ENCODE measurements at places on chromosomes 7 and 10.
A peak's percentile ranks its signal among the peaks of the same experiment; 100 is the strongest.

DNA sequence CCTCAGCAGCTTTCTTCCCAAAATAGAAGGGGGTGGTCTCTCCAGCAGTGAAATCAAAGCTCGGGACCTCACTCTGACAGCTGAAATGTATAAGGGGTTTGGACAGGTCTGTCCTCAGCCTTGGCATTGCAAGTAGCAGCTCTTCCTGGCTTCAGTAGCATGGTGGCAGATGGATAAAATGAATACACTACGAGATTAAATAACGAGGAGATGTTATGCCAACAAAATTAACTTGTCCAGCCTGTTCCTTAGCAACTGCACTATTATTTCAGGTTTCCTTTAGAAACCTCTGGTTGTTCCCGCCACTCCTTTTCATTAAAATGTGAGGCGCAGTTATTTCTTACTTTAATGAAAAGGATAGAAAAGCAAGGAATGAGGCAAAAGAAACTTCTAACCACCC lies 24.9 kb downstream of the PRLHR start:
- peak; percentile 36 for DNase-seq

DNA sequence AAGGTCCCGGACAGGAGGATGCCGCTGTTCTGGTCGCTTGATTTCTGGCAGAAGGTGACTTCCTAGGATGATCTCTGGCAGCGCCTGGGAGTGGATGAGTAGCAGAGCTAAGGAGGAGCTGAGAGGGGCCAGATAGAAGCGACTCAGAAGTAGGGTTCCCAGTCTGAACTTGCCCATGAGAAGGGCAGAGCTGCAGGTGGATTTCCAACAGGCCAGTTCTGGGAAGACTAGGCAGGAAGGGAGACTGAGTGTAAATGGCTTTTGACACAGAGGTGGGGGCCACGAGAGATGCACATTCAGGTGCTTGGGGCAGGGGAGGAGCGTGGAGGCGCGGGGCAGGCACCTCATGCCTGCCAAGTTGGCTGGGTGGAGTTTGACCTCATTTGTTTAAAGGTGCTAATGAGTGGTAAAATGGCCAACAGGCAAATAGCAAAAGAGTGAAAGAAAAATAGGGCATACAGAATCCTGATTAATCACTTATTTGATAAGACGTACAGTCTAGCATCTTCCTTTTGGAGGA lies 58.8 kb downstream of the SHH start:
- DNase-seq = no peak

- no peak for DNase-seq
Observed at GRCh38 chr7:117582219-117582704, 102.4 kb downstream of the CFTR start.

DNA sequence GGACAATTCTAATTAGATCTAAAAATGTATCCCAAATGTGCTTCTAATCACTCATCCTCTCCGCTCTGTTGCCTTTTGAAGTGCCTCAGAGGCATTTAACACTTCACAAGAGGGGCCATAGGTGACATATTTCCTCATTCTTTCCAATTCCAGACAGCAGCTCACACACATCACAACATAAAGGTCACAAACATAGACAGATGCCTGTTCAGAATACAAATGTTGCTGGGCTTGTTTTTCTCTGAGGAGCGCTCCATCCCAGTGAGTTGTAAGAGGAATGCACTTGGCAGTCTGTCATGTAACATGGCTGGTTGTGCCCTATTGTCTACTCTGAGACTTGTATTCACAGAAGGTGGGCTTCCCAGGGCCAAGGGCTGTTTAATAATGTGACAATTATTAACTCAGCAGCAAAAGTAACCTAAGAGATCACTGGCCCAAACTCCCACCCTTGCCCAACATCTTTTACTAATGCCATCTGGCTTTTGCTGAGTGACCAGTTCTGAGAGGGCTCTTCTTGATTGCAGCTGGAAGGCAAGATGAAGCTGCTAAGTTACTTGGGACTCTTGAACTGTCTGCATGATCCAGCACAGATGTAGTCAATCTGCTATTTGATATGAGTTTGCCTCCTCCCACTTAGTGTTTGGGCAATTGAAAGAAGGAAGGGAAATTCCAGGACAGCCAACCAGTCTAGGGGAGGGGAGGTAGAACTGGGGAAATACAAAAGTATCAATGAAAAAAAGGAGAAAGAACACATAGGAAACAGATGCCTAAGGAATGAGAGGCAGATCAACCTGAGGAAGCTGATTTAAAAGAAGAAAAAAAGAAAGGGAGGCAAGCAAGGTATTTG lies 13.6 kb downstream of the PON2 start:
- peak; percentile 19 for DNase-seq

DNA sequence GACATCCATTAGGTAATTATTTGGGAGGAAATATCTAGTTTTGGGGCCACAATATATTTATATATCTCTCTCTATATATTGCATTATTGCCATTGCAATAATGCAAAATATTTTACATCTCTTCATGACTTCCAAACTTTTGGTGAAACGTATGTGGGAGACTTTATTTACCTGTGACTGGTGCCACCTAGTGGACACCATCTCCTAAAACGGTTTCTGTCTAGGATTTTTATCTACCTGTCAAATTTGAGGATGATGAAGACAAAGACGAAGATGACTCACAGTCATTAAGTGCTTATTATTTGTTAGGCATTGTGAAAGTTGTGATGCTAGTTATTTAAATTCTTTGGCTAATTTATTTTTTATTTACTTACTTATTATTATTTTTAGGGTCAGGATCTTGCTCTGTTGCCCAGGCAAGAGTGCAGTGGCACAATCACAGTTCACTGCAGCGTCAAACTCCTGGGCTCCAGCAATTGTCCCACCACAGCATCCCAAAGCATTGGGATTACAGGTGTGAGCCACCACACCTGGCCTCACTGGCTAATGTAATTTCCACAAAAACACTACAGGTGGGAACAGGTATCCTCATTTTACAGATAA lies 18.7 kb upstream of the CBLL1 start:
- DNase-seq = no peak

GRCh38 chr7:47587976-47588375 lies 6.1 kb upstream of the TNS3 start:
- DNase-seq = no peak

- no peak for DNase-seq
Observed at GRCh38 chr7:93751421-93751820, 139.1 kb downstream of the TFPI2 start.

GRCh38 chr10:128364631-128365030 lies 238.4 kb upstream of the MKI67 start:
- no peak for DNase-seq

DNA sequence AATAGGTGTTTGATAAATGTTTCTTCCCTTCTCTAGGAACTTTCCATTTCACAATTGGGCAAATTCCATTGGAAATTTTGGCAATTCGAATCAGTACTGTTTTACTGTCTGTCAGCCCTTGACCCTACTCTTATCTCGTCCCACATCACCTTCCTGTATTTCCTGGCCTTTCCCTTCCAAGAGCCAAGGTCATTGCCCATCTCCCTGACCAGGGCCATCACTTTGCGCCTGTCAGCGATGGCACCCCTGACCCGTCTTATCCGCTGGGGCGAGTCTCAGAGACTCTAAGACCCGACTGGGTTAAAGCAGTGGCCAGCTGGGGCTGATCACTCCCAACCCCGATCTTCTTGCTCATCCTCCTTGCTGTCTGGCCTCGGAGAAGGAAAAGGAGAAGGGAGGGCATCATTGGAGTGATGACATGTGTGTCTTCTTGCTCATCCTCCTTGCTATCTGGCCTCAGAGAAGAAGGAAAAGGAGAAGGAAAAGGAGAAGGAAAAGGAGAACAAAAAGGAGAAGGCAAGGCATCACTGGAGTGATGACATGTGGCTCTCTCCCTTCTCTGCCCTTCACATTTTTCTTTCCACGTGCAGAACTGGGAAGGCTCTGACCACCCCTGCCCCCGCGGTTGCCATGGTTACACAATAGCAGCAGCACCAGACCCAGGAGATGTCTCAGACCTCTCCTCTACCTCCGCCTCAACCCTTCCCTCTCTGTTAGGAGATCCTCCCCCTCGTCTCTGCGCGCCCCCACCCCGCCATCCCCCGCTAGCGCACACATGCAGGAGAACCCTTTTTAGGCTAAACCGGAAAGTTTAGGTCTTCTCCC lies 2.0 kb downstream of the SEMA3D start:
- DNase-seq = no peak

- DNase-seq = no peak
Observed at GRCh38 chr7:68828575-68828974, 769.7 kb upstream of the AUTS2 start.

GRCh38 chr7:74544706-74545469 lies 91.2 kb downstream of the GTF2IRD1 start:
- DNase-seq = no peak

DNA sequence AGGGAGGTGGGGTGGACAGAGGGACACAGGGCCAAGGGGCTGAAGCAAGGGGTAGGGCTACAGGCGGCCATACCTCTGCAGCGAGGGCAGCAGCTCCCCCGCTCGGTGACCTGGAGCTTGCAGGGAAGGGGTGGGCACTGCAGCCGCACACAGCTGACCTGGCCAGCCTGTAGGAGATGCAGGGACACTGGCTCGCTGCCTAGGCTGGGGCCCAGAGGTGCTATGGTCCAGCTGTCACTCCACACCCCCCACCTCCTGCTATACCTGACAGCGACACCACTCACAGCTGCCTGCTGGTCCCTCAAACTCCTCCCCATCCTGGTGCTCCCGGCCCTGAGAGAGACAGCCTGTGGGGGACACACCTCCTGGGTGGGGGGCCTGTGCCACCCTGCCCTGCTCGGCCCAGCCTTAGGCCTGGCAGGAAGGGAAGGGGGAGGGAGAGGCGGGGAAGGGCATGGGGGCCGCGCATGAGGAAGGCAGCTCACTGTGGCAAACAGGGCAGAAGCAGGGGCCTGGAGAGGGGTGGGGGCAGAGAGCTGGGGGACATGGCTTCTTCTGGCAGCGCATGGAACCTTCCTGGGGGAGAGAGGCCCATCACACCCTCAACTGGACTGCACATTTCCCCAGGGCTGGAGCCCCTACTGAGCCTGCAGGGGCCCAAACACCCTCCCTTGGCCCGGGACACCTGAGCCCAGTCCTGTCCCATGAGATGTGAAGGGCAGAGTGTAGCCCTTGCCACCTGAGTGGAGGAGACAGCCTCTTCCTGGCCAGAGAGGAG lies 23.9 kb downstream of the ATP6V1F start:
- no peak for DNase-seq

DNA sequence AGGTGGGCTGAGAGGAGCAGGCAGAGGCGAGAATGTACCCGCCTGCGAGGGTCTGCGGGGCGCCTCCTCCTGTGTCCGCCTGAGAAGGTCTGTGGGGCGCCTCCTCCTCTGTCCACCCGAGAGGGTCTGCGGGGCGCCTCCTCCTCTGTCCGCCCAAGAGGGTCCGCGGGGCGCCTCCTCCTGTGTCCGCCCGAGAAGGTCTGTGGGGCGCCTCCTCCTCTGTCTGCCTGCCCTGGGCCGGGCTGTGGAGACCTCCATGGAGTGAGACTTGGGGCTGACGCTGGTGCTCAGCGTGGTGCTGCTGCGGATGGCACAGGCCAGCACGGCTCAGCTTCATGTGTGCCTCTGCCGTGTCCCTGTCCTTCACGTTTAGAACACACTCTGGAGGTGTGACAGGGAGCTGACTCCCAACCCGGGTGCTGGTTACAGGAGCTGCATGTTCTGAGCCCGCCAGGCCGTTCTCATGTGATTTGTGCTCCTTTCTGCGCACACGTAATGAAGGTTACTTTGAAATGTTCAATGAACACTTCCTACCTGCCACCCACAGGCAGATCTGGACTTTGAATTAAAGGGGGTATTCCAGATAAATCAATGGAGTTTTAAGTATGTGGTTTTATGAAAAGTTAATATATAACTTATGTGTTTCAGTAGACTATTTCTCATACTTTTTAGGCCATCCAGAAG lies 20.5 kb upstream of the GET4 start:
- no peak for DNase-seq

GRCh38 chr7:41162612-41163011 lies 540.3 kb downstream of the INHBA start:
- no peak for DNase-seq

GRCh38 chr7:93890041-93890463 lies 501 bp downstream of the TFPI2 start:
- DNase-seq = no peak

- peak; percentile 24 for DNase-seq
Observed at GRCh38 chr10:22630234-22631174, 83.9 kb downstream of the PIP4K2A start.
